ENCODE measurements at places on chromosomes 16 and 17.

DNA sequence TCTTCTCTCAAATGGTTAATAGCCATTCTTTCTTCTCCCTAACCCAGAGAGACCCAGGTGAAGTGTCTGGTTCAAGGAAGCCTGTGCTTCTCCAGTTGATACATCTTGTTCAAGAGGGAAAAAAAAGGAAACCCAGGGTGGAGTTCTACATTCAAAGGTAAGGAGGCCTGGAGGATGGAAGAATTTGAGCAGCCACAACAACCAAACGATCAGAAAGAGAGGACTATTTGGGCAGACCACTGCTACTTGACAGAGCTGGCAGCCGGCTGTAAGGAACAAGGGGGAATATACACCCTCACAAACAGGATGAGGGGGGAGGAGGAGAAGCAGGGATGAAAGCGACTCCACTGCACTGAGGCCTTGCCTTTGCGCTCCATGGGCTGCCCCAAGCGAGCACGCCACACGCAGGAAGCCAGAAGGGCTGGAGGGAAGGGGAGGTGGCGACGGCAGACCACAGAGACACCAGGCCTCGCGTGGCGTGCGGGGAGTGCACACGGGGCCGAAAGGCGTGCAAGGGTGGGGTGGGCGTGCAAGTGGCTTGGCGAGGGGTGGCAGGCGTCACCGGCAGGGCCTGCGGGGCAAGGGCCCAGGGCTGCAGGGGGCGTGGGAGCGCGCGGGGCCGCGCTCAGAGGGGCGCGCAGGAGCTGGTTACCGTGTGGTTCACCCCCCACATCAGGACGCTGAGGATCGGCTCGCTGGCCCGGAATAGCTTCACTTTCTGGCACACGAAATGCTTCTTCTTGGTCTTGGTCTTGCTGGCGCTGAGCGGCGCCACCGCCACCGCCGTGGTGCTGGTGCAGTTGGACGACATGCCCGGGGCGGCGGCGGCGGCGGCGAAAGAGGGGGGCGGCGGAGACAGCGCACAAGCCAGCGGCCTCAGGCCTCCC lies 499 bp downstream of the PIP4K2B start:
- DNase-seq: no peak

DNA sequence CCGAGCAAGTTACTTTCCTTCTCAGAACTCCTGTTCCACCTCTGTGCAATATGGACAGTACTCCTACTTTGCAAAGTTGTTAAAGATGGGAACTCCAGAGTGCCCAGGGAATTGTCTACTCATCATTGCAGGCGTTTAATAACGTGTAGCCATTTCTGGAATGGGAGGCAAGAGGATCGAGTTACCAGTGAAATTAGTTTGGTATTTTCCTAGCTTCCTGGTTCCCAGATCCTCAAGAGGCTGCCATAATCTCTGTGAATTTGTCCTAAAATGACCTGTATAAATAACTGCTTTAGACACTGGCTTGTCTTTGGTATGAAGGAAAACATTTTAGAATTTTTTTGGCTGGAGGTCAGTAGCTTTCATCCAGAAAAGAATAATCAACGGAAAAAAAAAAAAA lies 27.7 kb downstream of the WWOX start:
- no peak for DNase-seq

DNA sequence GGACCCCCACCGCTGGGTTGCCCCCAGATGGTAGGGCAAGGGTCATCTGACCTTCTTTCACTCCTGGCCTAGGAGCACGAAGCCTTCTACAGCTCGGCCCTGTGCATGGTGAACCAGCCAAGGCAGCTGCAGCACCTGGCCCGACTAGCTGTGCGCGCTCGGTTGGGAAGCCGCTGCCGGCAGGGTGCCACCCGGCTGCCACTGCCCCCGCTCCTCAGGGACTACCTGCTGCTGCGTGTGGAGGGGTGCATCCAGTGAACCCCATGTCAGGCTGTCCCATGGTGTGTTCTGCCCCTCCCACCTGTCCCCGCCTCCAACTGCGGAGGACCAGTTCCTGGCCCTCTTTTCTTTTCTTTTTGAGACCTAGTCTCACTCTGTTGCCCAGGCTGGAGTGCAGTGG lies 7.6 kb downstream of the ASB16 start:
- no peak for DNase-seq

- DNase-seq: no peak
These were observed 114.7 kb downstream of the ENGASE start for GRCh38 chr17:79189305-79189704.

DNA sequence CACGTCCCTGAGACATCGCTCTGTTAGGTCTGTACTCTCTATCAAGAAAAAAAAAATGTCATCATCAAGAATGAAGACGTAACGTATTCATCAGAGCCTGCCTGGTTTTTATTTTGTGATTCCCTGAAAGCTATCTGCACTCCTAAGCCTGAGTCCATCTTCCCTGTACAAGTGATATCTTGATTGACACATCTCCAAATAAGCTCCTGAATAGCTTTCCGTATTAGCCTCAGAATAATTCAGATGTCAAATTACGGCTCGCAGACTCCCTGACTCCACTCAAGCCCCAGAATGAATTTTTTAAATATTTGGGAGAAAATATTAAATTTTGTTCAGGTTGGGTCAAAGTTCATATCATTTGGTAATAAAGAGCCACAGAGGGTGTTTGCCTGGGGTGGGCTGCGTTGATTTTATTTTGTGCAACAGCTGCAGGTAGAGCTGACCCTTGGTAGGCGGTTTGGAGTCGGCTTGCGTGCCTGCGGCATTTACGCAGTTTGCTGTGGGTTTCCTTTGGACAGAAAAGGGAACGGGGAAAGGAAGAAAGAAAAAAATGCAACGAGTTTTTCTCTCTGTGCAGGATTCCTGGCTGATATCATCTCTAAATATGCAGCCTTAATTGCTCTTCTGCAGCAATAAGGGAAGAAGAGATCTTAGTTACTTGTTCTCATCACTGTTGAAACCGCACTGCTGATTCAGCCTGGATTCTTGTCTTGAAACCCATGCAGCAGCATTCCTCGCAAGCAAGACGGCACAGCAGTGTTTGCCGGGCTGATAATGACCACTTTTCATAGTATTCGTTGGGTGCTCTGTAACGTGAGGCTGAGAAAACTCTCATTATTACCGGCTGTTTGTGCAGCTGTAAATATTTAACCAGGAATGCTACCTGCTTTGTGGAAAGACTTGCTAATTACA lies 114.7 kb downstream of the IRX3 start:
- no peak for DNase-seq
